ENCODE measurements at places on chromosomes 3 and 15.

DNA sequence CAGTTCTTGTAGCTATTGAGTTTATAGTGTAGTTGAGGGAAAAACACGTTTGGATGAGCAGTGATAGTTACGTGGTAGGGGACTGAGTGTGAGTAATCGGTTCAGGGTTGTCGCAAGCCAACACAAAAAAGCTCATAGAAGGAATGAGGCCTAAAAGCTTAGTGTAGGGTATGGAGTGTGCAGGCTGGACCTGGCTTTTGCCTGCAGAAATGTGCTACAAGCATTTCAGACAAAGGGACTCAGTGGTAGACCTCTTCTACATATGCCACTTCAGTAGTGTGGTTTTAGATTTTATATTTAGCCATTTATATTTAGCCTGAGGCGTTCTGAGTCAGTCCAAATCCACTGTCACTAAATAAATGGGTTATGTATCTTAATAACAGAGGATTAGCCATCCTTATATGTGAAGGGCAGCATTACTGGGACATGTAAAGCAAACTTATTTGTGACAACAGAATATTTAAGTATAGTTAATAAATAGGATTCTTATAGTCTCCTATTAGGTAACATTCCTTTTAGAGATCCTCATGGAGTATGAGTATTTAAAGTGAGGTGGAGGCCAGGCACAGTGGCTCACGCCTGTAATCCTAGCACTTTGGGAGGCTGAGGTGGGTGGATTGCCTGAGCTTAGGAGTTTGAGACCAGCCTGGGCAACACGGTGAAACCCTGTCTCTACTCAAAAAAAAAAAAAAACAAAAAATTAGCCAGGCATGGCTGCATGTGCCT is 21.8 kb downstream of the ATP2C1 start:
- no peak for DNase-seq

DNA sequence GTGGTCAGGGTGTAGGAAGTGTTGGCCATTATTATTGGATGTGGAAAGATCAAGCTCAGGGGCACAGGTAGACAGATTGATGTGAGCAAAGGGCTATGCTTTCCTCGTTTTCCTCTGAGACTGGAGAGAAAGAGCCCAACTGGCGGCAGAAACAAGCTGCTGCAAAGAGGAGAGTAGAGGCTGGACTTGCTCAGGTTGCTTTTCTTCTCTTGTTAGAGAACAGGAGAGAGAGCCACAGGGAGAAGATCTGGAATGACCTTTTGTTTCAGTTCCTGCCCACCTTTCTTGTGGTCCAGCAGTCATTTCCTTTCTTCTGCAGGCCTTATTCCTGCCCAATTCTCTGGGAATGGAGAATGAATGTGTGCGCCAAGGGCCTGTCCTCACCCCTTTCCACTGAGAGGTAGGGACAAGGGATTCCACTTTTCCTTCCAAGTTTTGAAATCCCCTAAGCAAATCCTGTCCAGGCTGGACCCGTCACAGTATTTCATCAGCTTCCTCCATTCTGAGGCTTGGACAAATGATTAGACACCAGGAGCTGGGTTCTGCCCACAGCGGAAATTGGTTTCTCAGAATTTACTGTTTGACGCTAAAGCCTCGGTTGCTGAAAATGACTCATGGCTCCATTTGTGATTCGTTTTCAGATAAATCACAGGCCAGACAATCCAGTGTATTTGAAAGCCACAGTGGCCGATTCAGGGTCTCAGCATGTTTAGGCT is 16.1 kb downstream of the ZNF80 start:
- no peak for DNase-seq

DNA sequence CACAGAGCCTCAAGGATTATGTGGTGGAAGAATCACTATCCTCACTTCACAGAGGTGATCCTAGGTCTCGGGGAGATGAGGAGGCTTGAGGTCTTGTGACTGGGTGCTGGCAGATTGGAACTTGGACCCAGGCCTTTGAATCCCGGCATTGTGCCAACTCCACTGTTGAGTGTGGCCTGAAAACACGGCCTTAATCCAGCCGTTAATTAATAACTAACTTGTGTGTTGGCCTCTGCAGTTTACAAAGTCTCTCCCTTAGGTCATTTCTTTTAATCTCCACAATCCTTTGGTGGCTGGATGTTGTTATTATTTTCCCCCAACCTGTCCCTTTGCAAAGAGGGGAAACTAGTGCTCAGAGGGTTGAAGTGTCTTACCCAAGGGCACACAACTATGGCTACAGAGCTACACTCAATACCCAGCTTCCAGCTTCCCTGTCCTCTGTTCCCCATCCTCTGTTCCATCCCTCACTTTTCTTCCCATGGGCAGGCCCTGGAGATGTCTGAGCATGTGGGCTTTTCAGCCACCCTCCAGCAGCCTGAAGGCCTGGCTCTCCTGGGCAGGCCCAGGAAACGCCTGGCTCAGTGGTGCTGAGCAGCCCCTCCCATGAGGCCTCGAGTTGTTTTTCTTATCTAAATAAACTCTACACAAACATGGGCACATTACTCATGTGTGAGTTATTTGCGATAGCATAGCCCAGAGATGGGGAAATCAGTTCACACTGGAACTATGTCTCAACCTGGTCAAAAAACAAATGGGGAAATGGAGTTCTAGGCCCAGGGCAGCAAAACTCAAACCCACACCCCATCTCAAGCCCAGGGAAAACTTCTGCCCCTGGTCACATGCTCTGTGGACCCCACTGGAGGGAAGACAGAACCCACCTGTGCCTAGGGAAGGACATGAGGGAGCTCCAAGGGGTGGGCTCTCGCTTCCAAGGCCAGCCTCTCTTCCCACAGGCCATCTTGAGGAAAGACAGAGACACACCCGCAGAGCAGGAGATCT is 16.8 kb upstream of the SMAD3 start:
- DNase-seq: no peak

DNA sequence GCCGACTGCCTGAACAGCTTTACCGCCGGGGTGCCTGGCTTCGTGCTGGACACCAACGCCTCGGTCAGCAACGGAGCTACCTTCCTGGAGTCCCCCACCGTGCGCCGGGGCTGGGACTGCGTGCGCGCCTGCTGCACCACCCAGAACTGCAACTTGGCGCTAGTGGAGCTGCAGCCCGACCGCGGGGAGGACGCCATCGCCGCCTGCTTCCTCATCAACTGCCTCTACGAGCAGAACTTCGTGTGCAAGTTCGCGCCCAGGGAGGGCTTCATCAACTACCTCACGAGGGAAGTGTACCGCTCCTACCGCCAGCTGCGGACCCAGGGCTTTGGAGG is 815 bp downstream of the SPINT1 start:
- DNase-seq: no peak

DNA sequence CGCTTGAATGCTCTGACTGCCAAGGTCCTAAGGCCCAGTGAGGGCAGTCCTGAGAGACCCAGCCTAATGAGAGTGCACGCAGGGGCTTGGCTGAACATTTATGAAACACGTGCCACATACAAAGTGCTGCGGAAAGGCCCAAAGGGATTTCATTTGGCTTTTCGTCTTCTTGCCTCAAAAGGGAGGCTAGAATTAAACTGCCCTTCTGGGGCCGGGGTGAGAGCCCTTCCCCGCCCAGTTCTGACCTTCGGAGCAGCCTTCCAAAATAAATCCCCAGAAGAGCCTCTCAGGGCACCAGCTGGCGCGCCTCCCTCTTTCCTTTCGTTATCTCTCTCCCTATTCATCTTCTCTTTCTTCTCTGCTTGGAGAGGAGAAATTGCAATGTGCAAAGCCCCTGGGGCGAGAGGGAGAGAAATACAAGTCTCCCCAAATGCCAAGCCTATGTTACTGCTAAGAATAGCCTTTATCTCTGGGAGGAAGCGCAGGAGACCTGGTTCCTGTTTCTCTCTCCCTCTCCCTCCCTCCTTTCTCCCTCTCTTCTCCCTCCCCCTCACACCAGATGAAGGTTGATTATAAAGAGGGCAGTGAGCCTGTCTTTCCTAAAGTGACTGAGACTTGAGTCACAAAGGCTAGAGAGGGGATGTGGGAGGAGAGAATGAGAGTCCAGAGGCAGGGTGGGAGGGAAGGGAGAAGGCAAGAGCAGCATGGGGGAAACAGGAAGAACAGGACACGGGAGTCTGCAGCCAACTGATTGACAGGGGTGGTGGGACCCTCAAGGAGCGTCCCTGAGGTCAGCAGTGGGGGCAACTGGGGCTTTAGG is 36.7 kb upstream of the NDUFB4 start:
- DNase-seq: no peak

DNA sequence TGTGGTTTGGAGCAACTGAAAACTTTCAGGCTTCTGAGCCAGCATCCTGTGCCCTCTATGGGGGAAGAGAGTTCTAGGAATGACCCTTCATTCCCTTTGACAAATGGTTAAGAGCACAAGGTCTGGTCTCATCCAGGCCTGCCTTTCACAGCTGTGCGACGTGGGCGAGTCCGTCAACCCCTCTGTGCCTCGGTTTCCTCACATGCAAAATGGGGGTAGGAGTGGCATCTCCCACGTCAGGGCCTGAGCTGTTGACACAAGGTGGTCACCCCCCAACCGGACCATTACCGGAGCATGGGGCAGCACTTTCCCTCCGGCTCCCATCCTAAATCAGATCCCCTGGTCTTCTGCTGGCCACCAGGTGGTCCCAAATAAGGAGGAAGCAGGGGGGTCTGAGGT is 70.4 kb downstream of the ATP2B2 start:
- DNase-seq: no peak

DNA sequence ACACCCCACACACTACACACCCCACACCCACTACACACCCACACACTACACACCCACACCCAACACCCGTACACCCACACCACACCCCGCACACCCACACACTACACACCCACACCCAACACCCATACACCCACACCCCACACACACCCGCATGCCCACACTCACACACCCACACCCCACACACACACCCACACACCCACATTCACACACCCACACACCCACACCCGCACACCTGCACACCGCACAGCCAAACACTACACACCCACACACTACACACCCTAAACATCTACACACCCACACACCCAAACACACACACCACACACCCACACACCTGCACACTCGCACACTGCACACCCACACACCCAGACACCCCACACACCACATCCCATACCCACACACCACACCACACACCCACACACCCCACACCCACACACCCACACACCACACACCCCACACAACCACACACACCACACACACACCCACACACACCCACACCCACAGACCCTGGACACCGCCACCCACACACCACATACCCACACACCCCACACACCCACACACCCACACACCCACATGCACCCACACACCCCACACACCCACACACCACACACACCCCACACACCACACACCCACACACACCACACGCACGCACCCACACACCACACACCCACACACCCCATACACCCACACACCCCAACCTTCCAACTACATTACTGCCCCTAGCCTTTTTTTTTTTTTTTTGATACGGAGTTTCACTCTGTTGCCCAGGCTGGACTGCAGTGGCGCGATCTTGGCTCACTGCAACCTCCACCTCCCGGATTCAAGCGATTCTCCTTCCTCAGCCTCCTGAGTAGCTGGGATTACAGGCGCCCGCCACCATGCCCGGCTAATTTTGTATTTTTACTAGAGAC is 16.9 kb downstream of the CEP19 start:
- DNase-seq: no peak

- no peak for DNase-seq
Measured at GRCh38 chr3:46076606-46077005, 49.3 kb upstream of the XCR1 start.

- DNase-seq: no peak
Measured at GRCh38 chr15:98805434-98806274, 157.3 kb downstream of the IGF1R start.

DNA sequence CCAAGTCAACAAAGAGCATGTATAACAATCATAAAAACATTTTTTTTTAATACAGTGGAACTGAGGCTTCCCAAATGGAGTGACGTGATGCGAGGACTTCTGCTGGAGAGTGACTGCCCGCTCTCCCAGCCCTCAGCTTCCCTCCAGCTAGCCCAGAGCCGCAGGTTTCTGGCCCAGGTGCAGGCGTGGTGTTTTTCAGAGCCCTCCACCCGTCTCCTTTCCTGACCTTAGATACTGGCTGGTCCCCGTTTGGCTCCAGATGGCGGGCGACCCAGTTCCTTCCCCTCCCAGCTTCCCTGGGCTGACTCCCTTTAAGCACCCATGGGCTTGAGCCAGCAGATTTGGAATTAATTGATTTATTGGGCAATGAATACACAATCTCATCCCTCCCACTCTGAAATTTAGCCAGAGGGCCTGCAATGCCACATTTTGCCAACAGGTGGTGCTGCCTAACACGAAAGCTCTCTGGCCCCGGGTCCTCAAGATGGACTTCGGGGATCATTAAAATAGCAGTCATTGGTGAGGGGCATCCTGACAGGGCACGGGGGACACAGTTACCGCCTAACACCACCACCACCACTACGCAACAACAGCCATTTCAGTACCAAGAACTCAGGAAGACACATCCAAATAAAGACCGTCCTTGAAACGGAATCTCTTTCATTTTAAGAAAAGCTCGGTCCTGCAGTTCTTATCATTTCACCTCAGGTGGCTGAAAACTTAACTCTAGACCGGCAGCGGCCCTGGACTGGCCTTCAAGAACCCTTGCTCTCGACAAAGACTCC is 47.5 kb upstream of the MUC4 start:
- DNase-seq: no peak

DNA sequence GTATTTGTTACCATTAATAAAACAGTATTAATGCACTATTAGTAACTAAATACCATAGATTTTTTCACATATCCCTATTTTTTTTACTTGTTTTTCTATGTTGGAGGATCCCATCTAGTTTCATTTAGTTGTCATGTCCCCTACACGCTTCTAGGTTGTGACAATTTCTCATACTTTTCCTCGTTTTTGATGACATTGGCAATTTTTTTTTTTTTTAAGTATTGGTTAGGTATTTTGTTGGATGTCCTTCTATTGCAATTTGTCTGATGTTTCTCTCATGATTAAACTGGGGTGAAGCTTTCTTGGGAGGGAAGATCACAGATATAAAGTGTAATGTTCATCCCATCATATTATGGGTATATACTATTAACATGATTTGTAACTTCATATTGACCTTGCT is 409.1 kb upstream of the CNTN6 start:
- DNase-seq: no peak

- no peak for DNase-seq
Measured at GRCh38 chr15:100849855-100850218, 29.8 kb upstream of the ALDH1A3 start.

- no peak for DNase-seq
Measured at GRCh38 chr15:99324082-99324620, 72.9 kb downstream of the LRRC28 start.

DNA sequence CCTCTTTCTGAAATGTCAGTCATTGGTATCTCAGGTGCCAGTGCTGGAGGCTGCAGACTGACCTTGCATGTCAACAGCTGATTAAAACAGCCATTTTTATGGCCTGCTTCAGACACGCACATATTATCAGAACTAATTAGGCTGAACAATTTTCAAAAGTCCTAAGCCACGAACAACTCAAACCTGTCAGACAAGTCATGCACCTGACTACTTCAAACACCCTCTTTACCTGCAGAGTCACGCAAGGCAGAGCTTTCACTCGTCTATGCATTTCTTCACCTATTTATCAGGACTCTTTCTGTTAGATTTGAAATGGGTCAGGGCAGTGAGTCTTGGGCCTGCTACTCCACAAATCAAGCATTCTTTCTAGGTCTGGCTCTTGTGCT is 26.7 kb downstream of the CLK3 start:
- no peak for DNase-seq

Data from epithelial cell of prostate (primary cell).